HAP-1 (cell line): ENCODE measurements at places on chromosomes 5 and 9.

GRCh38 chr9:2984491-2984890 lies 140.6 kb upstream of the PUM3 start:
- DNase-seq: no peak

DNA sequence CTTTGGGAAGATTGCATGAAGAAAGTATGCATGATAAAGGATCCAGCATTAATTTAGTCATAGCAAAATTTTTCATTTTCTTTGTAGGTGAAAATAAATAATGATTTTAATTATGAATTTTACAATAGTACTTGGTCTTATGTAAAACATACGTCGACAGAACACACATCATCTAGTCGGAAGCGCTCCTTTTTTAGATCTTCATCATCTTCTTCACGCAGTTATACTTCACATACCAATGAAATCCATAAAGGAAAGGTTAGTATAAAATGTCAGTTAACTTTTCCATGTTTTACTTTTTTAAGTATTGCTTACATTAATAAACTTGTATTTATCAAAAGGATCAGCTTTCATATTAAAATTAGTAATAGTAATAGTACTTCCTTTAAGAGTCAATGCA lies 35.8 kb downstream of the C7 start:
- no peak for DNase-seq

DNA sequence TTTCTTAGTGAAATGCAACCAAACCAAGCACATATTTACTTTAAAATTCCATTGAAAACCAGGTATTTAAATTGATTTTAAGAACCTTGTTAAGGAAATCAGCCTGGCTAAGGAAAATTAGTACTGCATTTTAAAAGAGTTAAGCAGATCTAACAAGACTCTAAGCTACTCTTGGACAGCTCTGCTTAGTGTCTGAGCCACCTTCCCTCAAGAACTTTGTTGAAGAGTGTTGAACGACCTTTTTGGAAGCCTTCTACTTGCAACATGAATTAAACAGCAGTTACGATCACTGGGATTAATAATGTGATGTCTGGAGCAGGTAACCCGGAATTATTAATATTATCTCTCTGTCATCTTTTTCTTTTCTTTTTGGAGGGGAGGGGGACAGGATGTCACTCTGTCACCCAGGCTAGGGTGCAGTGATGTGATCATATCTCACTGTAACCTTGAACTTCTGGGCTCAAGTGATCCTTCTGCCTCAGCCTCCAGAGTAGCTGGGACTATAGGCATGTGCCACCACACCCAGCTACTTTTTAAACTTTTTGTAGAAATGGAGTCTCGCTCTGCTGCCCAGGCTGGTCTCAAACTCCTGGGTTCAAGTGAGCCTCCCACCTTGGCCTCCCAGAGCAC lies 74.7 kb downstream of the ANKRD55 start:
- no peak for DNase-seq

DNA sequence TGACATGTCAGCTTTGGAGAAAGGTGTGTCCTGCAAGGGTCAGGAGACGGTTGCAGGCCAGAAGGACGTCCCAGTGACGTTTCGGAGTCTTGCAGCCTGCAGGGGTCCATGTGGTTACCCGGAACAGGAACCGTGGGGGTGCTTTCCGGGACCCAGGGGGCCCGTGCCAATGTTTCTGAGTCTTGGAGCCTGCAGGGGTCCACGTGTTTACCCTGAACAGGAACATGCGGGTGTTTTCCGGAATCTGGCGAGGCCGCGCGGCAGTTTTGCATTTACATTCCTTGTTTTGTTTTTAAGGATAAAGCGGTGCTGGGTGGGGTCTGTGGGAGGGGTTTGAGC lies 30.6 kb downstream of the NKD2 start:
- DNase-seq: no peak

DNA sequence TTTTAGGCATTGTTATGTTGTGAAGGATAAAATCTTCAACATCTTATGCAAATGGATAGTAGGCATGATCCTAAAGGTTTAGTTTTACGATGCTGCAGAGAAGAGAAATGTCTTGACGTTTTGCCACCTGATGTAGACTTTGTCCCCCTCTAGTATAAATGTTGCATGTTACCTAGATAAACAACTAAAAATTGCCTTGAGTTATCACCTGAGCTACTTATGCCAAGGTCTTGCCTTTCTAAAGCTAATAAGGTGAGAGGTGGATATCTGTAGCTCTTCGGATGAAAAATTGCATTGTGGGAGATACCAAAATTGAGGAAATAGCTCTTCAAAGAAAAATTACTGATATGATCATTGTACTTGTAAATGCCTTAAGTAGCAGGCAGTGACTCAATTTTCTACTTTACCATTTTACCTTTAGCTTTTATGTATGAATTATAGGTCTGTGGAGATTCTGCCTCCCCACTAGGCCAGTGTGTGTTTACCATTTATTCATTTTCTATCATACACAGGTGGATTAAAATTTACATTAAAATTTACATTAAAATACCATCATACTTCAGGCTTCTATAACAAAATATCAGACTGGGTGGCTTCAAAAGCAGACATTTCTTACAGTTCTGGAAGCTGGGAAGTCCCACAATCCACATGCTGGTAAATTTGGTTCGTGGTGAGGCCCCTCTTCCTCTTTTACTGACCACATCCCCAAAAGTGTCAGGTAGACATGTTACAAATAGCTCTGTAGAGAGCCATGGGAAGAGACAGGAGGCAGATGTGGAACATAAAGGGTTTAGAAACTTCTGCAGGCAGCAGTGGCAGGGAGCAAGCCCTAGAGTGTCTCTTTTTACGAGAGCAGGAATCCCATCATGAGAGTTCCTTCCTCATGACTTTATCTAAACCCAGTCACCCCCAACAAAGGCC lies 100.7 kb upstream of the ERBIN start:
- DNase-seq: no peak

GRCh38 chr9:13358128-13358527 lies 78.6 kb upstream of the MPDZ start:
- DNase-seq: no peak

GRCh38 chr5:133538718-133539117 lies 73.6 kb downstream of the FSTL4 start:
- DNase-seq: no peak

- no peak for DNase-seq
Observed at GRCh38 chr5:81971111-81971711, 612 bp upstream of the ATG10 start.

DNA sequence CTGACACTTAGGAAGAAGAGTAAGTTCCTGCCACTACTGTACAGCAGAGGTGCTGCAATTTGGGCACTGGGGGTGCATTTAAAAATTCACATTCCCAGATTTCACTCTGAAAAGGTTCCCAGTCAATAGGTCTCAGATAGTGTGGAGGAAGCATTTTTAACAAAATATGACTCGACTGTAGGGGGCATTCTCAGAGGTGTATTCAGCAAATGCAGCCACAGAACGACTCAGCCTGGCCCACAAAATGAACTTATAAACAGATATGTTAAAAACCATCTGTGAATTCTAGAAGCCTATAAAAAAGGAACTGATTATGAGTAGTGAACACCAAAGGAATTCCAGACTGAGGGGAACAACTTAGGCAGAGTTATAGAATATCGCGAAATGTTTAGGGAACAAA lies 31.1 kb downstream of the MLLT3 start:
- DNase-seq: no peak

- DNase-seq: no peak
Observed at GRCh38 chr9:132162764-132163456, 1.1 kb downstream of the NTNG2 start.

DNA sequence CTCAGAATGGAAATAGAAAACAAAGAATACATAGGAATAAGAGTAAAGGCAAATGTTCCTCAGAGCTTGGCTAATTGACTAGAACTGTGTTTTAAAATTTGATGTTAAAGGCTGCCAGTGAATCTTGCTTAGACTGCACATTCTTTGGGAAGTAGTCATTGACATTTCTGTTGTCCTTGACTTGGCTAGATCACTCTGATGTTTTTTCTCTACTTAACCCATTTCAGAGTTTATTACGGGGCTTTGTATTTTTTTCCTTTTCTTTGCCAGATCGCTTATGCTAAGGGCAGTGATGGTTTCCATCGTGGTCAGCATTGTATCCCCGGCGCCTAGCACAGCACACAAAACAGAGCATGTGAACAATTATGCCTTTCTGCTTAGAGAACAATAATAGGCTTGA lies 1126.7 kb upstream of the CDH9 start:
- no peak for DNase-seq

DNA sequence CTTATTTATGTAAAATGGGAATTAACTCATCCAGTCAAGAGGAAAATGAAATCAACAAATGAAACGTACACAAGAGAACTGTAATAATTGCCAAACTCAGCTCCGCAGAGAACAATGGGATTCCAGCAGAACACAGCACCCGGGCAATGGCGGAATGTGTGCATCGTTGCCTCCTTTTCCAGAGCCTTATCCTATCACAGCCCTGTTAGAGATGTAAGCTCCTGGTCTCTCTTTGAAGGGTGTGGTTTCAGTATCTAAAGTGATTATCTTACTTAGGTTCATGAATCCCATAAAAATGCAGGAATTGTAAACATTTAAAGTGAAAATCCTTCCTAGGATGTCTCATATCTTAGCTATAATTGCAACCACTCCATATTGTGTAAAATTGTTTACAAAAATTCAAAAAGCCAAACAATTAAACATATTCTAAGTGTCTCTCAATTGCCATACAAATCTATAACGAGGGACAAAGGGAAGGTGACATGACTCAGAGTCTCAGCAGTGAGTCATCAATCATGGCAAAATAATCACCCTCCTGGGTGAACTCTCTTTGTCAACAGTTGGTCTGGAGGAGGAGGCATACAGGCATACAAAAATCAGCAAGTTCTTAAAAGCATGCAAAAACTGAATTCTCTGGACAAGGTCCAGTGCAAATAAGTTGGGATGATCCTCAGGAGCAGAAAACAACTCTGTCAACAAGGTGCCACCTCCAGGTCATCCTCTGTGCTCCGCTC lies 22.6 kb downstream of the SEMA5A start:
- no peak for DNase-seq

- DNase-seq: no peak
Observed at GRCh38 chr5:131514316-131515283, 120.4 kb downstream of the RAPGEF6 start.

DNA sequence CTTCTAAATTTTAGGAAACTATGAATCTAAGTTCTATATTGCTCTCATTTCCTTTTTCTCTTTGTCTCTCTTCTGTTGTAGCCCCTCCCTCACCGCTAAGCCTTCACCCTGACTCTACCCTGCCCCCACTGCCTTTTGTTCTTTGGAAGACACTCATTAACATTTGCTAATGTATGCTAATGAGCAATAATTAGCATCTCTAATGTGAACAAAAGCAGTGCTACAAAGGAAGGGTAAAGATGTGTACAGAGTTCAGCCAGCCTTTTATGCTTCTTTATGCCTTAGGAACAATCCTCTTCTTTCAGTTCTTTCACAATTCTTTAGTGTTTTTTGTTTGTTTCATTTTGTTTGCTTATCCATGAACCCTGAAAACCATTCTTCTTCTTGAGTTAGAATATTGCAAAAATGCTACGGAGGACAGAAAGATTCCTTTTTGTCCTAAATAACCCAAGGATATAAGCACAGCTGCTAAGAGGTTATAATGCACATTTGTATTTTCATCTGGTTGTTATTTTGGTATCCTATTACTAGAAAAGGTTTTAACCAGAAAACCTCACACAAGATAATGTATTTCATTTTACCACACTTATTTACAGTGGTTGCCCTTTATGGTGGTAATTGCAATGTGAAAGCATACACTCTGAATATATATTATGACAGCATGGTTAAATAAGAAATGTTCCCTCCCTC lies 159.3 kb downstream of the TMC1 start:
- peak; percentile 96 for DNase-seq

GRCh38 chr5:172699423-172699822 lies 58.4 kb downstream of the NEURL1B start:
- no peak for DNase-seq

DNA sequence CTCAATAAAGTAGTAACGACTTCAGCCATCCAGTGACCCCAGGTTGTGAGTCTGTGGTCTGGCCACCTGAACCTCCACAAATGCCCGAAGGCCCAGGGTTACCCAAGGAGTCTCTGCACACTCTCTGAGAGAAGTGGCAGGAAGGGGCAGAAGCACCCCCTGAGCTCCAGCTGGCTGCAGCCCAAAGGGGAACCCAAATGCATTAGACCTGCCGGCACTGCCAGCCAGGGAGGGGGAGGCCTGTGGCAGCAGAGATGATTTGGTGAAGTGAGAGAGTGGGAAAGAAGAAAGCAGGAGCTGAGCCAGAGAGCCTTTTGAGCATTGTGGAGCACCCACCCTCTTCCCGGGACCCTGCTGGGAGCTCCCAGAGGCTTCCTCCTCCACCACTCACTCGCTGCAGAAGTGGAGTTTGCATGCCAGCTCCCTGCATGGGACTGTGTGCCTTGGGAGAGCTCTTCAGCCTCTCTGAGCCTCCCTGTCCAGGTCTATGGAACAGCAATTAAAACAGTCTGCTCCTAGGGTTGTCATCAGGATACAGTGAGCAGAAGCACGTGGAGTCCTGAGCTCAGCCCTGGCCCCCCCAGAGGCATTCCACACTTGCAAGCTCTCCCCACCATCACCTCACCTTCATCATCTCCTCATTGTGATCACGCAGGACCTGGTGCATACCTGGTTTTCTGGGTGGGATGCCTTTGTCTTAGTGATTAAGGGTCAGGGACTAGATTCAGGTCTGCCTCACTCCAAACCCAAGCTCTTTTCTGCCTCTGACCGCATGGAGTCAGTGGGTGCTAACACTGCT lies 13.8 kb upstream of the ANGPTL2 start:
- DNase-seq: no peak

DNA sequence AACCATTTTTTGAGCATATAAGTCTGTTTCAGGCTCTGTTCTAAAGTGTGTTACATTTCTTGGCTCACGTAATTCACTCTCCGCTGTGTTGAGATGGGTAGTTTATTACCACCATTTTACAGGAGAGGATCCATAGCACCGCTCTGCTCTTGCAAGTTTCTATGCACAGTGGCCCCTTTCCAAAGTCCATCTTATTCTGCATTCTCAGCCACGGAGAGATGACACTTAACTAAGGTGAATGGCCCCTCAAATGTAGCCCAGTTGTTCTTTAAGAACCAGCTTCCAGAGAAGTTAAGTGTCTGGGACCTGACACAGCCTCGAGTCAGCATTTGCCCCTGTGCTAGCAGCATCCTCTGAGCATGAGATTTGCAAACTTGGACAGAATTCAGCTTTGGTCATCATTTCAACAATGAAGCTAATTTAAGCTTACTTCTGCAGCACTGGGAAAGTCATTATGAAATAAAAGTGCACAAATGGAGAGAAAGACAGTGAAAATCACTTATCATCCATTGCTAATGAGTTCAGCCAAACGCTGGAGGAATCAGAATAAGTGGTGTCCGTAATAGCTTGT lies 61.9 kb downstream of the FAM78A start:
- DNase-seq: no peak
